ENCODE measurements at places on chromosomes 11 and 22.

GRCh38 chr22:36417281-36417686 is 29.5 kb upstream of the MYH9 start:
- no peak for DNase-seq

DNA sequence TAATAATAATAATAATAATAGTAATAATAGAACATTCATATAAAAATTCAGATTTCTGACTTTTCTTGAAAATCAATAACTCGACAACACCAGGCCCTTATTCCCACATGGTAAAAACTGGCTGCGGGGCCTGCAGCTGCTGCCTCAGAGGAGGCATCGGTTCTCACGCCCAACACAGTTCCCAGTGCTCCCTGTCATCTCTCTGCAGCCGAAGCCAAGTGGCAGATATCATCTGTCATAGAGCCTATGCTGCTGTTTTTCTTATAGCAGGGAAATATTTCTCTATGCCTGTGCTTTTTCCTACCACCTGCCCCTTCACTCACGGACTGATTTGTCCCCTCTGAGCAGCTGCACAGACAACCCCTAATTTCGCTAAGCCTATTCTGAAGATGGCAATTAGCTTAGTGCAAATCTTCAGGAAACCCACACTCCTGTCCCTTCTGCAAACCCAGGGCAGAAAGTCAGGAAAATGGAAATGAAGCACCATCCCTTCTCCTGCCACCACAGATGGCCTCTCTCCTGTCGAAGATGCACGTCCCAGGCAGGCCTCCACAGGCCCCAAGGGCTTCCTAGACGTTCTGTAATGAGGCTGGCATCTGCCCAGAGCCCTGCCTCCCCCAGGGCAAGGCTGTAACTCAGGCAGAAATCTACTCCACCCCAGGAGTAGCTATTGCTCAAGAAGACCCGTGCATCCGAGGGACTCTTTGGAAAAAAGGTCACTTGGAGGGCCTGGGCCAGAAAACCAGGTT is 66.7 kb downstream of the SYN3 start:
- no peak for DNase-seq

GRCh38 chr11:3666023-3666530 is 5.1 kb downstream of the CHRNA10 start:
- no peak for DNase-seq

GRCh38 chr22:48376428-48376827 is 1451.2 kb downstream of the BRD1 start:
- no peak for DNase-seq

DNA sequence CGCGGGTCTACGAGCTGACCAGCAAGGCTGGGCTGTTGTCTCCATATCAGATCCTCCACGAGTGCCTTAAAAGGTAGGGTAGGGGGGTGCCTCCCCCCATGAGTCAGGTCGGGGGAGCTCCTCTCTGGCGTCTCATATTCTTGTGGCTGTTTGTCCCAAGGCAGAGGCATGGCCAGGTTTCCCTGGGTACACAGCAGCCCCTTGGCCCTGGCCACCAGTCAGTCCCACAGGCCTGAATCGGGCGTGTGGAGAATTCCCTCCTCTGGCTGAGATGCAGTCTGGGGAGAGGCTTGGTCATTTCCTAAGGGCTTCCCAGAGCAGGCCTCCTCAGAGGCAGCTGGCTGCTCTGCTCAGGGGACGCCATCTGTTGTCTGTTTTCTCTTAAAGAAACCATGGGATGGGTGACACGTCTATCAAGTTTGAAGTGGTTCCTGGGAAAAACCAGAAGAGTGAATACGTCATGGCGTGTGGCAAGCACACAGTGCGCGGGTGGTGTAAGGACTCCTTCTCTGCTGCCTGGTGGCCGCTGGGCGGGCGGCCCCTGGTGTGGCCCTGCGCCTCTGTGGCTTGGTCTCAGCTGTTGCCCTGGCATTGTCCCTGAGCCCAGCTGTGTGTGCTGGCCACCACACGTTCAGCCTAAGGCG is 9.6 kb upstream of the RANBP1 start:
- no peak for DNase-seq

GRCh38 chr11:20452585-20452984 is 65.1 kb downstream of the PRMT3 start:
- no peak for DNase-seq

GRCh38 chr22:33515795-33516194 is 404.5 kb downstream of the LARGE1 start:
- no peak for DNase-seq

- no peak for DNase-seq
Measured at GRCh38 chr11:101584129-101584515, 315 bp upstream of the TRPC6 start.

- peak; percentile 7 for DNase-seq
Measured at GRCh38 chr11:128904656-128905344, 13.6 kb downstream of the KCNJ5 start.

DNA sequence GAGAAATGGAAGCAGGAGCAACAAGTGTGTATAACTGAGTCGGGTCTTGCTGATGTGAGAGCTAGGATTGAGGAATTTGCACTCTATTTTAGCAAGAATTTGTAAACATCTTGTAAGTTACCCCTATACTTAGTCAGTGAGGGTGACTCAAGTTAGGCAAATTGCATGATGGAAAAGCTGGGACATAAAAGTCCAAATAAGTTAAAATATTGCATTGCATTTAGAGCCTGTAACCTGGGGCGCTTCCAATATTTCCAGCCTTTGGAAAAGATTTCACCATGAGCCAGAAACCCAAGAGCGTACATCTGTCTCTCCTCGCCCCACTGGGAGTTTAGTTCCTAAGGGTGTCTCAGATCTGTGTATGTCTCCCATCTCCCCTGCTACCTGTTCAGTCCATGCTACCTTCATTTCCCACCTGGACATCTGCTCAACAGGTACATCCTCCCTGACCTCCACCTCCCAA is 37.0 kb upstream of the ACCSL start:
- no peak for DNase-seq

GRCh38 chr11:120224361-120224760 is 13.5 kb downstream of the OAF start:
- DNase-seq, result no peak

DNA sequence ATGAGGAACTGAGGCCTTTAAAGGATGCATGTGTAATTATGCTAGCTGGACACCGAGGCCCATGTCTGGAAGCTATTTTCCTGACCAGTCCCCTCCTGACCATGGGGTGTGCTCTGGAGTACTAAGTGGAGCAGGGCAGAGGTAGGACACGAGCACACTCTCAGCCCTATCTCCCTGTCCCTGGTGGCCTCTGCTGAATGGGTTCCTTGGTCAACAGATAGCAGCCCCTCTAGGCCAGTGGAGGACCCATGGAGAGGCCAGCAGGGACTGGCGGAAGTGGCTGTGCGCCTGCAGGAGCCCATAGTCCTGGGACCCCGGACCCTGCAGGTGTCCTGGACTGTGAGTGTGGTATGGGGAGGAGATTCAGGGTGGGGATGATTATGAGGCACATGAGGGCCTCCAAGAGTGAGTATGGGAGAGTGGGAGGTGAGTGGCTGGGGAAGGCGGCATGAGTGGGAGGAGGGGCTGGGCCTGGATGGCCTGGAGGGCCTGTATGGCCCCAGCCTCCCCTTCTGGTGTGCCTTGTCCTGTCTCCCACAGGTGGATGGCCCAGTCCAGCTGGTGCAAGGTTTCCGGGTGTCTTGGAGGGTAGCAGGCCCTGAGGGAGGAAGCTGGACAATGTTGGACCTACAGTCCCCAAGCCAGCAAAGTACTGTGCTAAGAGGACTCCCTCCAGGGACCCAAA is 9.5 kb downstream of the ROBO3 start:
- DNase-seq, result no peak

- DNase-seq, result no peak
Measured at GRCh38 chr11:14634813-14635212, 8.8 kb upstream of the PDE3B start.

DNA sequence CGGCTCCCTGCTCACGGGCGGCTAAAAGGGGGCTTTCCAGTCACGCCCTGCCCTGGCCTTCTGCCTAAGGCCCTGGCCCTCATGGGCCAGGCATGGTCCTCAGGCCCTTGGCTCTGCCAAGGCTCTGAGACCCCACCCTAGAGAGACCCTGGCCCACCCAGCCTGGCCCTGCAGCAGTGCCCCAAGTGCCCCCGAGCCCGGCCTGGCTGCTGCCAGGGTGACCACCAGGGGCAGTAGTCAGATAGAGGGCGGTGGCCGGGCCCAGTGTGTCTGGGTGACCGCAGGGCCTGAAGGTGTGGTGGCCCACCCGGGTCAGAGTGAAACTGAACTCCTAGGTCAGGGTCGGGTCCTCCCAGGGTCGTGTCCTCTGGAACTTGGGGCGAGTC is 29.4 kb upstream of the CCDC188 start:
- DNase-seq, result no peak

GRCh38 chr22:32660292-32660691 is 141.2 kb upstream of the TIMP3 start:
- DNase-seq, result peak; percentile 52

- no peak for DNase-seq
Measured at GRCh38 chr22:42375982-42376381, 56.2 kb downstream of the NFAM1 start.

DNA sequence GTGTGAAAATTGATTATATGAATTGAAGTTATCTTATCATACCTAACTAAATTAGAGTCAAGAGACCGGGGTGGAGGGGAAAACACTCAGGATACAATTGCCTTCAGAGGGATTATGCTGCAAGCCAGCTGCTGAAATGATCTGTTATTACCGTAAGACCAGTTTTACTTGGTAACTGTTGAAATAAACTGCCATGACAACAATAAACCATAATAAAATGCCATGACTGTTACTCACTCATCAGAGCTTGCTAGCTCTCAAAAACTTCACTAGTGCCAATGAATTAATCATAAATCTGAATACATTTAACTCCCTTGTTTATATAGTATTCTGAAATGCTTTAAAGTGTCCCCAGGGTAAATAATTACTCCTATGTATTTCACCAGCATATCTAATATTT is 68.2 kb downstream of the CASP12 start:
- no peak for DNase-seq

DNA sequence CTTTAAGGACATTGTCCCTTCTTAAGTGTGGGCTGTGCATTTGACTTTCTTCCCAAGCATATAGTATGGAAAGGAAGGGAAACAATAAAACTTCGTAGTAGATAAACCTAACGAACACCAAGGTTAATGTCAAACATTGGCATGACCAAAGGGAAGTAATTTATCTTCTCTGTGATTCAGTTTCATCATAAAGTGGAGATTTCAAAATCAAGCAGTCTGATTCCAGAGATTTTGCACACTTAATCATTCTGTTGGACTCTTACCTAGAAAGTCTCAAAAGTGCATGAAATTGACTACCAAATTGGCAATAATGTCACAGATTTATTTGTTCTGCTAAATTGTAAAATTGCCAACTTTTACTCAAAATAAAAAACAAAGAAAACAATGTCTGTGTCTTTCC is 559.7 kb downstream of the JRKL start:
- DNase-seq, result no peak

DNA sequence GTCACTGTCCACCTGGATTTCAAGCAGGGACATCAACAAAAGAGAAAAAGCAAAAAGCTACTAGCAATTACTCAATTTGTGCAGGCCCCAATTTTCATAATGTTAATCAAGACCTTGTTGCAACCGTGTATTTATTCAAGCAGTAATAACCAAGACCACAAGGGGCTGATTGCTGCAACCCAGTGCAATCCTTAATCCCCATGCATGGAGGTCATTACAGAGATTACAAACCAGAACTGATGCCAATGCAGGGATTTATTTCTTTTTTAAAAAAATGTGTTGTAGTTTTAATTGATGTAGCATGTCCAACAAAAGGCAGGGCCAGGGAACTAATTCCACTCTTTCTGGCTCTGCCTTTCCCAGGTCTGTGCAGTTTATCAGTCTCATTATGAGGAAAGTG is 18.4 kb downstream of the TECTA start:
- DNase-seq, result no peak

DNA sequence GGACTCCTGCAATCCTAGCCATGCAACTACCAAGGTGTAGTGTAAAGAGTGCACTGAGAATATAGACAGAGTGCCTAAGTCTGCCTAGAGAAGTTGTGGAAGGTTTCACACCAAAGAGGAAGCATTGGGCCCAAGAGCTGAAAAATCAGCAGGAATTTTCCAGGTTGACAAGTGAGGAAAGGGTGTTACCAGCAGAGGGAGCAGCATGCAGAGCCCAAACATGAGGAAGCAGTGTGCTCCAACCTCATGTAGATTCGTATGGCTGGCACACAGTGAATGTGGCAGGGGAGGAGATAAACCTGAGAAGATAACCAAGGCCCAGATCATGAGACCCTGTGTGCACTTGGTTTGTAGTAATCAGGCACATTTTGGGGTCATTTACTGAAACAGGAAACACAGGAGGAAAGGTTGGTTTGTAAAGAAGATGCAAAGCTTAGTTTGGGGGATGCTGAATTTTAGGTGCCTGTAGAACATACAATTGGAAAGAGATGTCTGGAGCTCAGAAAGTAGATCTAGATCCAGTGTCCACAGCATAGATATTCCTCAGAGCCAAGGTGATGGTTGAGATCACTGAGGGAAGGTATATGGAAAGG is 1.7 kb downstream of the HPX start:
- no peak for DNase-seq

GRCh38 chr11:133403900-133404299 is 128.4 kb downstream of the OPCML start:
- no peak for DNase-seq

DNA sequence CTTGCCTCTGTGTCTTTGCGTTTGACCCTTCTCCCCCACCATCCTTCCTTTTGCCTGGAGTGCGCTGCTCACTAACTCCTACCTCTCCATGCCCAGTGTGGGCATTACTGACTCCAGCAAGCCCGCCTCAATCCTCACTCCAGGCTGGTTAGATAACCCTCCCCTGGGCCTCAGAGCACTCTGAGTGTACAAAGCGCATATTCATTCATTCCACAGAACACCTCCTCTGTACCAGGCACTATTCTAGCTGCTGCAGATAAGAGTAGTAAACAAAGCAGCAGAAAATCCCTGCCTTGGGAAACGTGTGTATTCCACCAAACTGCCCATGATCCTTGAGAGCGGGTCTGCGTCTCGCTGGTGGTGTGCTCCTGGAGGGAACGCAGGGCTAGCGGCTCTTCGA is 3.2 kb downstream of the SLC22A8 start:
- no peak for DNase-seq

GRCh38 chr22:47329727-47330650 is 567.5 kb downstream of the TBC1D22A start:
- no peak for DNase-seq

DNA sequence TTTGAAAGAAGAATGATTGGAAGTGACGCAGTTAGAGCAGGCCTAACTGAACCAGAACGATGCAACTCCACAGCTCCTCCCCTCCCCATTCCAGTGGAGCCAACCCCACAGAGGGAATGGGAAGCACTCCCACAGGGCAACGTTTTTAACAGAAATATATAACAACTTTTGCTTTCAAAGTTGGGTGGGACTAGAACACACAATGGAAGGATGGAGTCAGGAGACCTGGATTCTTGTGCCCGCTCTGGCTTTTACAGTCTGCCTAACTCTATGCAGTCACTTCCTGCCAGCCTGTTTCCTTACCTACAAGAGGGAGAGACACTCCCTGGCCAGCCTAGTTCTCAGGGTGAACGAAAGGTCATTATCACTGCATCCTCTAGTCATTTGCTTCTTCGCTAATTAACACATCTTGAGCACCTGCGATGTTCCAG is 75.5 kb downstream of the PACSIN2 start:
- no peak for DNase-seq

GRCh38 chr11:37474889-37475288 is 876.9 kb upstream of the RAG2 start:
- no peak for DNase-seq
